SW 1271 (cell line): ENCODE measurements at places on chromosomes 11 and 22.

GRCh38 chr11:7577291-7578190 is 63.7 kb downstream of the PPFIBP2 start:
- DNase-seq = no peak

DNA sequence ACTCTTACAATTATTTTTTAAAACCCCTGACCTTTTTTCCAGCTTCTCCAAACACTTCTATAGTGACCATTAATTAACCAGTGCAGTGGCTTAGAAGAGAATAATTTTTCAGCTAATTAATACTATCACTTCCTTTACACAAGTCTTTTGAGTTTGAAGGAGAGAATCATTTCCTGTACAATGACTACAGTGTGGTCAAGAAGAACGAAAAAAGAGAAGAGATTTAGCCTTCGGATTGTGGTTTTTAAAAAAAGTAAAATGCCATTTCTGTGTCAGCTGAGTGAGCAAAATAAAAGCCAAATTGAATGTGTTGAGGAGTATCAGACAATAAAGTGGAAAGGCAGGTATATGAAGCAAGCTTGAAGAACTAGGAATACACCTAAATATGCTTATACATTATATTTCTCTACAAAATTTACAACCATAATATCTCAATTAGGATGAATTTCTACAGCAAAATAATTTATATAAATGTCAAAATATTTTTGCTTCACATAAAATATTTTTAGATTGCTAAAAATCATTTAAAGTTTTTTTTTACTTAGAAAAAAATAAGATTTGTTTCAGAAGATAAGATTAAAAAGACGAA is 1155.2 kb upstream of the CNTN5 start:
- no peak for DNase-seq

DNA sequence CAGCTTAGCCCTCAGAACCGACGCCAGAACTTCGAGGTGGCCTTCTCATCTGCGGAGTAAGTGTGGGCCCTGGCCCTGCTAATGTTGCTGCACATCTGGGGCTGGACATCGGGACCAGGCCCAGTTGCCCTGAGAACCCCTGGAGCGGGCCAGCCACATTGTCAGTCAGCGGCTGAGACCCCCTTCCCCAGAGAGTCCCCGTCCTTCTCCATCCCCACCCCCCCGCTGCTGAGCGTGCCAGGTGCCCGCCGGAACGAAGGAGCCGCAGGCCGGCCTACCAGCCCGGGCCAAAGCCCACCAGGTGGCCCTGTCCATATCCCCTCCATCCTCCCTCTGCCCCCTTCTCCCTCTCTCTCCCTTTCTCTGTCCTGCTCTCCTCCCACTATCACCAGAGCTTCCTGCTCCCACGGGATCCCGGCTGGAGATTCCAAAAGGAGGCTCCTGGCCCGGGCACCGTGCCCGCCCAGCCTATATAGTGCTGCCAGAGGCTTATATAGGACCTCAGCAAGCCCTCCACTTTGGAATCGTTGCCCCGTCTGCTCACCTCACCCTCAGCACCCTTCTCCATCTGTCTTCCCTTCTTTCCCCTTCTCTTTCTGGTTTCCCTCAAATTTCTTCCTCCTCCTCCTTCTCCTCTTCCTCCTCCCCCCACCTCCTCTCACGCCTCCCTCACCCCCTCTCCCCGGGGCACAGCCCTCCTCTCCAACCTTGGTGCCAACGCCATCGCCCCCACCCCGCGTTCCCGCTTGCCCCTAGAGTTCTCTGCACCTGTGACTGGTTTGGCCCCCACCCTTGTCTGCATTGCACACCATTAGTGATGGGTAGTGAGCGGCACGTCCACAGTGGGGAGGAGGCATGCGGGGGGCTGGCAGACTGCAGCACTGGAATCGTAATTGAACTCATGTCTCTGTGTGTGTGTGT is 7.3 kb downstream of the SELENOM start:
- DNase-seq = no peak

DNA sequence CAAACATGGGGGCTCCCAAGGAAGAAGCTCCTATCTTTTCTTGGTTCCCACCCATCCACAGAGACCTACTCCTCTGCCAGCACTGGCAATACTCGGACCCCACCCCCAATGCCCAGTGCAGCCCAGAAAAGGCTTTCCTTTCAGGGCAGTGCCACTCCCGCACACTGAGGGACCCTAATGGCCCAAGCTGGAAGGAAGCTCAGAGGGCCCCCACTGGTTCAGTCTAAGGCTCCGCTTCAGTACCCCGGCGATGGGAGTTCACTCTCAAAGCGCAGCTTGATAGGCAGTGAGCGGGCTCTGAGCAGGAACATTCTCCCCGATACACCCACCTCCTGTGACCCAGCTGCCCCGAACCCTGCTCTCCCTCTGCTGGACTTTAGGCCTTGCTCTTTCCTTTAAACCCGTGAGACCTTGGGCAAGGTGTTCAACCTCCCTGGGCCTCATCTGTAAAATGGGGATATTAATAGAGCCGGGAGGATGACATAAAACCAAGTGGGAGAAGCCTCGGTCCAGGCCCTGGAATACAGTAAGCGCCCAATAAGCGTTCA is 48.4 kb downstream of the CHRDL2 start:
- no peak for DNase-seq
